Calu3 (cell line): ENCODE measurements at places on chromosomes 11 and 22. TPM values are rescaled to one million over a fixed set of nuclear protein-coding genes. Genes with fewer than 3 reads are reported as not detected.

The PPP2R1B gene
- total RNA-seq: 22.2 and 24.0 TPM in 2 replicates

The GGT1 gene
- 63.8 and 79.3 TPM in 2 replicates for total RNA-seq

The DEFB131B gene
- not detected in 2 replicates for total RNA-seq

GRCh38 chr11:31803813-31804311 lies 7.3 kb downstream of the PAX6 start:
- DNase-seq: no peak
